ENCODE measurements at places on chromosomes 3 and 15.

DNA sequence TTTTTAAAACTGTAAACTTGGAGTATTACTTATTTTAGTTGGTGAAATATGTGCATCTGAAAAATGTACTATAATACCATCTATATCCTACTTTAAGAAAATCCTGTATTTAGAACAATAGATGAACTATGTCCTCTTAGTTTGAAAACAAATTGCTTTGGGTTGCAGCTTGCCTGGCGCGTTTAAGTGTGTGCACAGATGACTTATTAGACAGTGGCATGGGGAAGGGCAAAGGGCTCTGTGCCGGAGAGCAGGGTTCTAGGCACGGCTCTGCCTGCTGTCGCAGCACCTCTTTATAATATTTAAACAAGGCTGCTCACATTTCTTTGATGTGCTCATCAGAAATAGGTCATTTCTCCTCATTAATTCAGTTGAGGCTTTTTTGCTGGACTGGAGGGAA, 10.0 kb downstream of the PXK start:
- DNase-seq = no peak

- DNase-seq = no peak
Measured at GRCh38 chr3:186070550-186070949, 38.3 kb downstream of the ETV5 start.

GRCh38 chr15:44718180-44718926, 7.0 kb downstream of the B2M start:
- DNase-seq = no peak

DNA sequence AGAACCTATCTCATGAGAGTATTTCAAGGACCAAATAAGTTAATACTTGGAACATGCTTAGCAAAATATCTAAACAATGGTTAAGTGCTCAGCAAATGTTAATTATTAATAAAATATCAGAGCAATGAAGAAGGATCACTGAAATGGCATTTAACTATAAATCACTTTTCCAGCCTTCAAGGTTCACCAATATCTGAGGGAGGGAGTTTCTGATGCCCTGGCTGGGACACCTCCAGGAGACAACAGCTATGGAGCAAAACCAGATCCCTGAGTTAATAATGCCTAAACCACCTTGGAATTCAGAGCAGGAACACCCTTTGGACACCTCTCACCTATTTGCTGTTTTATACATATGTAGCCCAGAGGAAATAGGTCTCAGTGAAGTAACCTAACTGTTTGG, 6.4 kb upstream of the FAM174B start:
- DNase-seq = no peak

DNA sequence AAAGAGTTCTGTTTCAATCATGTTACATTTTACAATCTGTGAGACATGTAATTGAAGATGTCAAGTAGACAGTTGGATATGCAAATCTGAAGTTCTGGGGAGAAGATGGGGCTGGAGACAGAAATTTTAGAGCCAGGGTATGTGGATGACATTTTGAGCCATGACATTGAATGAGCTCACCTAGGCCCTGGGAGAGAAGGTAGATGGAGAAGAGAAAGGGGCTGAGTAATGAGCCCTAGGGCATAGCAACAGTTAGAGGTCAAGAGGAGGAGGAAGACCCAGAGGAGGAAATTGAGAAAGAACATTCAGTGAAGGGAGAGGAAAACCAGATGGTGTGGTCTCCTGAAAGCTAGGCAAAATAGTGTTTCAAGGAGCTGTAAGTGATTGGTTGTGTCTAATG, 15.3 kb downstream of the TMEM266 start:
- no peak for DNase-seq

DNA sequence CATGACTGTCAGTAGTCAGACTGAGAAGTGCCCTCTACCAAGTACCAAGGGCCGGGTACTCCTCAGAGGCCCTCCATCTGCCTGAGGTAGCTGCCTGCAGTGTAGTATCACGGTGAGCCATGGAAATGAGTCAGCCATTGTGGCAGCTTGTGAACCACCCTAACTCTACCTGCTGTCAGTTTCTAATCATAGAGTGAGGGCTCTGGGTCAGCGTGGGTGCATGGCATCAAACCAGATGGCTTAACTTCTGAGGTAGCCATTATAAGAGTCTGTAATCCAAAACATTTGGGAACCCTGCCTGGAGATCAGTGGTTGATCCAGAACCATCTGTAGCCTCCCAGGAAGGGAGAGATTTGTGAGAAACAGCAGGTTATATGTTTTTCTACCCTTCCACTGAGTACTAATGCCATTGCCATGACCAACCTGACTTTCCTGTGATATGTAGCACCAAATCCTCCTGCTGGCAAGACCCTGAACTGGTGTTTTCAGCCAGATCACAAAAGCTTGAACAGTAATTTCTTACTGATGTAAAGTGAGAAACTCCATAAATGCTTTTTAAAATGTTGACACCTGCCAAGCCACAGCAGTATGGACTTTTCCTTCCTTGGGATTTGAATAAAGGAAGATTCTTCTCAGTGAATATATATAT, 38.9 kb downstream of the ABHD2 start:
- DNase-seq = peak; percentile 3

GRCh38 chr3:184315871-184316661, 1.7 kb downstream of the EIF4G1 start:
- DNase-seq = no peak

Measured in stimulated activated CD4-positive, alpha-beta T cell treated with anti-CD3 and anti-CD28 coated beads, Interleukin-4, amount 100 ng/mL, for 4 hours (primary cell).